ENCODE measurements at places on chromosomes 2 and 18.

DNA sequence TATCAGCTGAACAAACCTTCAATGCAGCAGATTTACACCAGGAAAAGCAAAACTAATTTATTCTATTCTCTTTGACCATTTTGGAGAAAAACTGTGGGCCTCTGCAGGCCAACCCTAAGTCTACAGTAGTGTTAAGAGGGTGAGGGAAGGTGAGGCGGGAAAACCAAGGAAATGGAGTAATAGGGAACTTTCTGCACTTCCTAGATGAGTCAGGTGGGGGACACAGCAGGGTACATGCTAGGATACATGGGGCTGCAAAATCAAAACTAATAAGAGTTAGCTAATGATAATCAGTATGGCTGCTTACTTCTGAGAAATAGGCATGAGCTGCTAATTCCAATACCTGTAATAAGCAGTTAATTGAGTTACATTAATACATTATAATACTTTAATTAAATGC lies 66.0 kb upstream of the PGAP1 start:
- no peak overlapping the region for H3K27ac ChIP-seq
- H3K4me3 ChIP-seq: no peak overlapping the region
- no peaks in the 10 kb centered on the region for H3K36me3 ChIP-seq
- peaks cover 22% of the 10 kb centered on the region for H3K4me1 ChIP-seq
- no peak for DNase-seq
- no peaks in the 10 kb centered on the region for H3K27me3 ChIP-seq

- no peak for DNase-seq
- no peak overlapping the region for H3K4me3 ChIP-seq
- no peaks in the 10 kb centered on the region for H3K36me3 ChIP-seq
- no peak overlapping the region for H3K27ac ChIP-seq
These were observed 124.6 kb downstream of the VIT start for GRCh38 chr2:36820942-36821605.

- peaks cover 43% of the 10 kb centered on the region for H3K4me1 ChIP-seq
- DNase-seq: no peak
- H3K4me3 ChIP-seq: no peak overlapping the region
- no peaks in the 10 kb centered on the region for H3K27me3 ChIP-seq
These were observed 42.6 kb downstream of the FAP start for GRCh38 chr2:162200636-162201035.

DNA sequence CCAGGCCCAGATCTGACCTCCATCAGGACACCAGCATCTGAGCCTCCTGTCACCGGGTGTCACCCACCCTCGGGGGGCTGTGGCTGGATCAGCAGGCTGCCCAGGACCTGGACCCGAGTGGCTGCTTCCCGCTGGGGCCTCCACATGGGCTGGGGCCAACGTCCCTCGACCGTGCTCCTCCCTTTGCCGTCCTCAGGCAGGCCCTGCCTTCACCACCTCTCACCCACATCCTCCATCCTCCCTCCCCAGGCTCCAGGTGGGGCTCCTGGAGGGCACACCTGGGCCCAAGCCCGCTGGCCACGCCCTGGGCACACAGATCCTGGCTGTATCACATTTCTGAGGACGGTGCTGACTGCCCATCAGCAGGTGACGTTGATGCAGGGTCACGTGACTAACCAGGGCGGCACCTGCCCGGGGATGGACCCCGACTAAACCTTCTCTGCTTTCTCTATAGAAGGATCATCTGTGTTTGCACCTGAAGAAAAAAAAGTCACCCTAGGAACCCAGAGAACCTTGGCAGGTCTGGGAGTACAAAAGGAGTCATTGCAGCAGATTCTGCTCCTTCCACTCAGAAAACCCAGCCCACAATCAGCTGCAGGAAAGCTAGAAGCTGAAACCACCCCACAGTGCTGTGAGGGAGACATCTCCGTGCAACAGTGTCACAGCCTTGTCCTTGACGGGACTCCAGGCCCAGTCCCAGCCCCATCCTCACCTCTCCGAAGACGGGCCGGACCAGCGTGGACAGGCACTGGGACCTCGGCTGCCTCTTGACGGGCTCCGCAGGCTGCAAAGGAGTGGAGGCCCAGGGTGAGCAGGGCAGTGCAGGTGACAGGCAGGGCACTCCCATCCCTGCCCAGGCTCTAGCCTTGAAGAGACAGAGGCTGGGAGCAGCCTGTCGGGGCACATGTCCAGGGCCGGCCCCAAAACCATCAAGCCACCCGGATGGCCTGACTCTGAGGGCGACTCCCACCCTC lies 11.2 kb downstream of the STK25 start:
- H3K36me3 ChIP-seq: peaks cover 13% of the 10 kb centered on the region

- H3K36me3 ChIP-seq: peaks cover 66% of the 10 kb centered on the region
- H3K27ac ChIP-seq: peak overlapping the region; percentile 5
- H3K27me3 ChIP-seq: no peaks in the 10 kb centered on the region
- H3K4me3 ChIP-seq: no peak overlapping the region
- DNase-seq: peak; percentile 33
- no peaks in the 10 kb centered on the region for H3K4me1 ChIP-seq
These were observed 17.5 kb downstream of the STAT1 start for GRCh38 chr2:190996338-190996946.

DNA sequence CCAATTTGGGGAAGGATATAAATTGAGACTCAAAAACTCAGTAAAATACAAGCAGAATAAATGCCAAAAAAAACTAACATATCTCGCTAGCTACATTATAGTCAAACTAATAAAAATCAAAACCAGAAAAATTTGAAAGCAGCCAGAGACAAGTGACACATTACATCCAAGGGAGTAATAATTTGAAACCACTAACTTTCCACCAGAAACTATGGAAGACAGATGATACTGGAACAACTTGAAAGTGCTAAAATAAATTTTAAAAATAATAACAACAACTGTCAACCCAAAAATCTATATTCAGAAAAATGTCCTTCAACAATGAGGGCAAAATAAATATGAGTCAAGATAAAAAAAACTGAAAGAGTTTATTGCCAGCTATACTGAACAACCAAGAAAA lies 110.7 kb downstream of the EVA1A start:
- H3K27me3 ChIP-seq: peaks cover 7% of the 10 kb centered on the region
- H3K4me1 ChIP-seq: no peaks in the 10 kb centered on the region
- H3K27ac ChIP-seq: no peak overlapping the region
- no peak for DNase-seq
- no peak overlapping the region for H3K4me3 ChIP-seq
- peaks cover 18% of the 10 kb centered on the region for H3K36me3 ChIP-seq

- no peak for DNase-seq
- H3K36me3 ChIP-seq: no peaks in the 10 kb centered on the region
- no peak overlapping the region for H3K27ac ChIP-seq
These were observed 3.0 kb upstream of the ITM2C start for GRCh38 chr2:230861552-230862255.

DNA sequence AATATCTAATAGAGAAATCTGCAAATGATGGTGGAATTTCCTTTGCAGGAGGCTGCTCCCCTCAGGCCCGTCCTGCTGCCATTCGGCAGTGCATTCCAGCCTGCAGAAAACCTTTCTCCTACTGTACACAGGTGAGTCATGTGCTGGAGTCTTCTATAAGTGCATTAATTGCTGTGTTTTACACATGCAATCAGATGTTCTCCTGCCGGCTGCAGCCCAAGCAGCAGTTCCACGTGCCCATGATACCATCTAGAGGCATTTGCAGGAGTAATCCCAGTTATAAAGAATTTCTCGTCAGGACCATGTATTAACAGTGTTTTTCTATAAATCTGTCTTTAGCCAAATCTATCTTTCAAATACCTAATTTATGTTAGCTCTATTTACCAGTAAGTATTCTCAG lies 304.7 kb upstream of the HNMT start:
- no peaks in the 10 kb centered on the region for H3K36me3 ChIP-seq
- H3K4me1 ChIP-seq: no peaks in the 10 kb centered on the region
- H3K27me3 ChIP-seq: no peaks in the 10 kb centered on the region
- peak; percentile 8 for DNase-seq

- DNase-seq: no peak
- peaks cover 38% of the 10 kb centered on the region for H3K27me3 ChIP-seq
- peaks cover 57% of the 10 kb centered on the region for H3K4me1 ChIP-seq
These were observed 50.7 kb downstream of the ATIC start for GRCh38 chr2:215362562-215362904.

DNA sequence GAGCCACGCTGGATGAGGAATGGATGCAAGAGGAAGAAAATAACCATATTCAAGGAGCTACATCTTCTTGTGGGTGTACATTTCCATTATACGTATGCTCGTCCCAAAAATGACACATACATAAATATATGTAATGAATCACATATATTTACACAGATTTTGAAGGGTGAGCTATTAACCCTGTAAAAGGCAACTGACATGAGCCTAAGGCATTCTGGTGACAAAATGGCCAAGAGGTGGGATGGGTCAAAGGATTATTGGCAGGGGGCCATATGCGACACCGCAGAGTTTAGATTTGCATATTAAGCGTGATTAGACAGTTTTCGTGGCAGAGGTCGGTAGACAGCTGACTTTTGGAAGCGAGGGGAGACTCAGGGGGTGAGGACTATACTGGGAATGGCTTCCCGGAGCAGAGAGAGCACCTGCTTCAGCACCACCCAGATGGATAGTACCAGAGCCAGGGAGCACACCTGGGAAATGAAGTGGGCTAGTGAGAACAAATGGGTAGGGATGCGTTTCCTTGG lies 431 bp upstream of the CNRIP1 start:
- peaks cover 33% of the 10 kb centered on the region for H3K4me1 ChIP-seq
- DNase-seq: no peak
- H3K4me3 ChIP-seq: peak overlapping the region; percentile 96

GRCh38 chr2:31354837-31355236 lies 59.7 kb downstream of the XDH start:
- H3K27me3 ChIP-seq: no peaks in the 10 kb centered on the region
- DNase-seq: no peak
- no peak overlapping the region for H3K27ac ChIP-seq
- H3K36me3 ChIP-seq: peaks cover 10% of the 10 kb centered on the region
- H3K4me3 ChIP-seq: peak overlapping the region; percentile 37
- peaks cover 32% of the 10 kb centered on the region for H3K4me1 ChIP-seq

GRCh38 chr2:35963824-35964223 lies 391.8 kb upstream of the CRIM1 start:
- H3K27ac ChIP-seq: no peak overlapping the region
- H3K36me3 ChIP-seq: no peaks in the 10 kb centered on the region
- peak overlapping the region; percentile 57 for H3K4me3 ChIP-seq
- no peaks in the 10 kb centered on the region for H3K4me1 ChIP-seq

GRCh38 chr2:84856787-84857186 lies 24.1 kb downstream of the TRABD2A start:
- peaks cover 6% of the 10 kb centered on the region for H3K36me3 ChIP-seq
- 0 out of 2 replicates have a peak, but pooled peaks cover 2% of the 10 kb centered on the region for H3K27me3 ChIP-seq
- H3K27ac ChIP-seq: no peak overlapping the region

- H3K36me3 ChIP-seq: peaks cover 4% of the 10 kb centered on the region
- no peak overlapping the region for H3K27ac ChIP-seq
- no peak for DNase-seq
- H3K4me1 ChIP-seq: 0 out of 2 replicates have a peak, but pooled peaks cover 6% of the 10 kb centered on the region
- H3K4me3 ChIP-seq: no peak overlapping the region
These were observed 9.8 kb upstream of the INO80D start for GRCh38 chr2:206095536-206096332.

DNA sequence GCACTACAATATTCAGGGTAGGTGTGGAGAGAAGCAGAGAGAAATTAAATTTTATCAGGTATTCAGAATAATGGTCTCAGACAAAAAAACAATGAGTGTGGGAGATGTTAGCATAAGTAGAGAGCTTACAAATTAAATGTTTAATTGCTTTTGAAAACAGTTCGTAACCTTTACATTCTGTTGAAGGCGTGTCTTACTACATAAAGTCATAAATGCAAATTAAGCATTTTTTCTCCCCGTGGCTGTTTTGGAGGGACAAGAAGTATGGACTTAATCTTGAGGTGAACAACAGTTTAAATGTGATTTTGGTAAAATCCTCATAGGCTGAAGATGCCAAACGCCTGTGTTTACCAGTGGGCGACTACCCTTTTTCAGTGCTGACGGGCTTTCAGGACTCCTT lies 55.8 kb downstream of the OXER1 start:
- no peaks in the 10 kb centered on the region for H3K27me3 ChIP-seq
- no peak overlapping the region for H3K27ac ChIP-seq
- H3K4me3 ChIP-seq: no peak overlapping the region
- H3K4me1 ChIP-seq: no peaks in the 10 kb centered on the region
- no peak for DNase-seq

DNA sequence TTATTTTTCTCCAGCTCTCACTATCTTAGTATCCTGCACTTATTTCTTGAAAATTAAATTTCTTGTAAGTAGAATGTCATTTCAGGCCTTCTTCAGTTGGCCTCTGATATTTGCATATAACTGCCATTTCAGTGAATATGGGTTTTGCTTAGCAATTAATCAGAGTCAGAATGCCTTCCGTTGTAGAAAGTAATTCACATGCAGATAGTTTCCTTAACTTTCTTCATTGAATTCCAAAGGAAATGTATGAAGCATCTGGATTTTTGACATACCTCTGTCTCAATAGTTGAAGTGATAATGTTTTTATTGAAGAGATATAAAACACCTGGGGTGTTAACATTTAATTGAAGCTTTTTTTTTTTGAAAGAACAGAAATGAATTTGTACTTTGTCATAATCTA lies 914.1 kb upstream of the NXPH2 start:
- no peaks in the 10 kb centered on the region for H3K4me1 ChIP-seq
- no peak for DNase-seq
- no peaks in the 10 kb centered on the region for H3K27me3 ChIP-seq
- no peak overlapping the region for H3K4me3 ChIP-seq

DNA sequence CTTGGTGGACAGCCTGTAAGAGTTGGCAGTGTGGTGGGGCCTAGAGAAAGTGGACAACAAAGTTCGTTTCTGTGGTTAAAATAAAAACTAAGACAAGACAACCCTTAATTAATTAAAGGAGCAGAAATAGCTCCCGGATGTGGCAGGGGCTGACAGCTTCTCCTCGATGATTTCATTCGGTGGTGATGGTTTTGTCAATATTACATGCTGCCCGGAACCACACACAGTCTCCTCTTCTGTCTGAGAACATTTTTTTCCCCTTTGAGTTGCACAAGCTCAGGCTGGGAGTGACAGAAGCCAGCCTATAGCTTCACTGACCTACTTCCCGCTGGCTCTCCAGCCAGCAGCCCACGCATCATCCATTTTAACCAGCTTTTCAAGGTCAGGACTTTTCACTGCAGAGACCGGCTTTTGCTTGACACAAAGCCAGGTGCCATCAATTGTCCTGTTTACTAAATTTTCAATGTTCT lies 378.8 kb downstream of the SLC4A3 start:
- H3K36me3 ChIP-seq: no peaks in the 10 kb centered on the region
- H3K4me1 ChIP-seq: peaks cover 36% of the 10 kb centered on the region
- H3K27ac ChIP-seq: no peak overlapping the region
- no peak for DNase-seq
- no peaks in the 10 kb centered on the region for H3K27me3 ChIP-seq

- H3K4me3 ChIP-seq: no peak overlapping the region
- H3K4me1 ChIP-seq: no peaks in the 10 kb centered on the region
- no peaks in the 10 kb centered on the region for H3K36me3 ChIP-seq
- no peak for DNase-seq
- H3K27ac ChIP-seq: no peak overlapping the region
- peaks cover 8% of the 10 kb centered on the region for H3K27me3 ChIP-seq
These were observed 457.7 kb upstream of the SLC14A2 start for GRCh38 chr18:45157576-45157975.
